Esophagus squamous epithelium (tissue), 5 donors: ENCODE measurements at places on chromosomes 11 and 22.

DNA sequence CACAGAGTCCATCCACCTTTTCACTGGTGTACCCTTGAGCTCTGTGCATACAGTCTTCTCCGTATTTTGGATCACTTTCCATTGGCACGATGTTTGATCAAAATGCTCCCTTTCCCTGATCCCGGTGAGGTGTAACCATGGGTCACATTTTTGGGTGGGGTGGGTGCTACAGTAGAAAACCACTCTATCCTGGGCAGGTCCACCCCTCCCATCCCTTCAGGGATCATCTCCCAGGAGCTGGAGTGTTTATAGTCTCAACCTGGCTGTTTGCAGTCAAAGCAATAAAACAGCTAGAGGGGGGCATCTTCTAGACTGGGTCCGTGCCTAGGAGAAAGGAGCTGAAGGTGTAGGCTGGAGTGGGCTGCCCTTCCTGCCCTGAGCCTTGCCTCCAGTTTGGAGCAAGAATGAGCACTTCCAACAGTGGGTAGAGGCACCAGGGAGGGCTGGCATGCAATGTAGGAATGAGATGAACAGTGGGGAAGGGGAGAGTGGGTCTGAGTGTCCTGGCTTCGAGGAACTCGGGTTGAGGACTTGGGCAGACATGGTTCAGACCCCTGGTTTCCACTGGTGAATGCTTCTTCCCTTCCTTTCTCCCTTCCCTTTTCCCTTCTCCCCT lies 38.8 kb downstream of the RNF141 start:
- no peak for DNase-seq

DNA sequence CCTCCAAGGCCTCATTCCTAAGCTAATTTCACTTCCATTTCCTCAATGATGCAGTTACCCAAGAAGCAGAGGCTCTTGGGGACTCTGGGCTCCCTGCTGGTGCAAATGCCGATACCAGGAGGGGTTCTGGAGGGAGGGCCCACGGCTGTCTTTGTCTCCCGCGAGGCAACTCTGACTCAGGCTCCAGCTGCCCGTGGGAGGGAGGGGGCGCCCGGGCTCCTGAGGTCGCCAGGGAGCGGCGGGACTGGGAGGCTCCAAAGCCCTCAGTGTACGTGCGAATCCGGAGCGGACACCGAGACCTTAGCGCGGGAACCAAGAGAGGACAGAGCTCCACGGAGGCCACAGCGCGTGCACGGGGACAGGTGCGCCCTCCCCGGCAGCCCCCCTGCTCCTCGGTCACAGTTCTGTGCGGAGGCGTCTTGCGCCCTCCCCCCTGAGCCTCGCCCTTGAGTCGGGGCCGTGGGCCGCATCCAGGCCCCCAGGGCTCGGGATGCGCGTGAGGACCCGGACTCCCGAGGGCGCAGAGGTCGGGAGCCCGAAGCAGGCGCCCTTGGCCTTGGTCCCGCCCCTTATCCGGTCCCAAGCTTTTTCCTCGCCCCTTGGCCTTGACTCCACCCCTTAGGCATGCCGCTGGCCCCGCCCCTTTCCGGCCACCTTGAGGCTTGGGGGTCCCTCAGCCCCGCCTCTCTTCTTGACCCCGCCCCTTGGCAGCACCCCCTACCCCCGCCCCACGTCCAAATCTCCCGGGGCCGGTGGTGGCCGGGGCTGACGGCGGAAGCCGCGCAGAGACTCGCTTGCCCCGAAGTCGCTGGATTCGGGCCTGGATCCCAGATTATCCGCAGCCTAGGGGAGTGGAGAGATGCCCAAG lies 4.7 kb upstream of the SHISA8 start:
- no peak for DNase-seq

DNA sequence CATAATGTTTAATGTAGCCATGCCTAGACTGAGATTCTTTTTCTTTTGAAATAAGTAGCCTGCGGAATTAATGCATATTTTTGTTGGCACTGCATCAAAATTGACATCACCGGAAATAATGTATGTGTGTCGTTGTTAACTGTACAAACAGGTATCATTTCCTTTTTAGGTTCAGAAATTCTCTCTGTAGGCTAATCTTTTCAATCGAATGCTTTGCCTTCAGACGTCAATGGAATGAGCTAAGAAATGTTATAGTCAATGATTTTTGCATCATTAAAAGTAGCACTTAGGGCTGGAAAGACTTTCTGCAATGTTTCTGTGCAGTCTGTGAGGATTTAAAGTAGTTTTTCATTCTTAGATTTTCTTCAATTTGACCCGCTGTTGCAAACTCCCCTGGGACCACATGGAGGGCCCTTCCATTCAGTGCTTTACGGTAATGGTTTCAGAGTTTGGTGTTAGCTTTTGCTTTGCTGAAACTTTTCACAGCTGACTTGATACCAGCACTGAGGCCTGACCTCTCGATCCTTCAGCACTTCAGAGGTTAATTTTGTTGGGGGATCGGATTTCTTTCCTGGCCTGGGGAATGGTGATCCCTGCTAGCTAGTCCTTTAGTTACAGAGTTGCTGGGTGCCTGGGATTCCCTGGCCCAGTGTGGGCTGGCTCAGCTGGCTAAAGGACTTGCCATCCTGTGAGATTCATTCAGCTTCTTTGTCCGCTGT lies 137.8 kb downstream of the DBX1 start:
- DNase-seq, result no peak

DNA sequence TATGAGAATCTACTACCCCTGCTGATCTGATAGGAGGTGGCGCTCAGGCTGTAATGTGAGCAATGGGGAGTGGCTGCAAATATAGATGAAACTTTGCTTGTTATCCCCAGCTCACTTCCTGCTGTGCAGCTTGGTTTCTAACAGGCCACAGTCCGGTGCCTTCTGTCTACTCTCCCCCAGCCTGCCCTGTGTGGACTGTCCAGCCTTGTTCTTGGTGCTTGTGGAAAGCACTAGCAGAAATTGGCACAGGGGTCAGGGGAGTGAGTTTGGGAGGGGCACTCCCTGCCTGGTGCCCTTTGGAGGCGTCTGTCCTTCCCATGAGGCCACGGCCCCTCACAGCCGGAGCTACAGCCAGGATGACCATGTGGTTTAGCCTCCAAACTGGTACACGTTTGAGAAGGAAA lies 14.3 kb downstream of the MOV10L1 start:
- DNase-seq, result no peak

- DNase-seq, result no peak
Measured at GRCh38 chr11:8558436-8558835, 35.6 kb downstream of the STK33 start.

DNA sequence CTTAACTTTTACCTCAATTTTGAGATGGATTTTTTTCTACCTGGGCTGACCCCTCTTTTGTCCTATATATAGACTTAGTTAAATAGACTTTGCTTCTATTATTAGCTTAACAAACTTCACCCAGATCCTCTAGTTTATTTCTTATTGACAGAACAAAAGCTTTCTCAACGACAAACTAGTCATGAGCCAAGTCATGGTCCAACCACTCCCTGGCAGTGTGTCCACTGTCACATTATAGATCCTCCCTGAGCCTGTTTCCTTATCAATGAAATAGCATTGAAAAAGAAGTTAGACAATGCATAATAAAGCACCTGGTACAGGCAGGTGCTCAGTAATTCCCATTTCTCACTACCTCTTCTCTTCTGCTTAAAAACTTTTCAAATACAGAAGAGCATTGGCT lies 155.1 kb downstream of the SPON1 start:
- DNase-seq, result no peak

GRCh38 chr11:96778272-96778671 lies 388.5 kb downstream of the JRKL start:
- DNase-seq, result no peak

DNA sequence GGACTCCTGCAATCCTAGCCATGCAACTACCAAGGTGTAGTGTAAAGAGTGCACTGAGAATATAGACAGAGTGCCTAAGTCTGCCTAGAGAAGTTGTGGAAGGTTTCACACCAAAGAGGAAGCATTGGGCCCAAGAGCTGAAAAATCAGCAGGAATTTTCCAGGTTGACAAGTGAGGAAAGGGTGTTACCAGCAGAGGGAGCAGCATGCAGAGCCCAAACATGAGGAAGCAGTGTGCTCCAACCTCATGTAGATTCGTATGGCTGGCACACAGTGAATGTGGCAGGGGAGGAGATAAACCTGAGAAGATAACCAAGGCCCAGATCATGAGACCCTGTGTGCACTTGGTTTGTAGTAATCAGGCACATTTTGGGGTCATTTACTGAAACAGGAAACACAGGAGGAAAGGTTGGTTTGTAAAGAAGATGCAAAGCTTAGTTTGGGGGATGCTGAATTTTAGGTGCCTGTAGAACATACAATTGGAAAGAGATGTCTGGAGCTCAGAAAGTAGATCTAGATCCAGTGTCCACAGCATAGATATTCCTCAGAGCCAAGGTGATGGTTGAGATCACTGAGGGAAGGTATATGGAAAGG lies 1.7 kb downstream of the HPX start:
- no peak for DNase-seq

DNA sequence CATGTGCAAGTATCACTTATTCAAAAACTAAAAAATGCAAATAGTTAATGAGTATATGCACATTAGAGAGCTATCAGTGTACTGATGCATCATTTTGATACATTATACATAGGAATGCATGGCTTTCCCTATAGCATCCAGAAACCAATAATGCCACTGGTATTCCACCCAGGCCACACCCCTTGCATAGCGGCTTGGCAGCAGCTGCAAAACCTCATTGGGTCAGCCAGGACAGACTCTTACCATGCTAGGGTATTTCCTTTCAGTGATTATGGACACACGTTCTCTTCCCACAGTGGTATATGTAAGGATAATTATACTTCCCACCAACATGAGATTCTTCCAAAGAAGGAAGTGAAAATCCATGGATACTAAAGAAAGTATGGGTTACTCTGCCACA lies 145.9 kb upstream of the PITPNB start:
- no peak for DNase-seq

- no peak for DNase-seq
Measured at GRCh38 chr11:103367650-103368049, 258.4 kb downstream of the DYNC2H1 start.

DNA sequence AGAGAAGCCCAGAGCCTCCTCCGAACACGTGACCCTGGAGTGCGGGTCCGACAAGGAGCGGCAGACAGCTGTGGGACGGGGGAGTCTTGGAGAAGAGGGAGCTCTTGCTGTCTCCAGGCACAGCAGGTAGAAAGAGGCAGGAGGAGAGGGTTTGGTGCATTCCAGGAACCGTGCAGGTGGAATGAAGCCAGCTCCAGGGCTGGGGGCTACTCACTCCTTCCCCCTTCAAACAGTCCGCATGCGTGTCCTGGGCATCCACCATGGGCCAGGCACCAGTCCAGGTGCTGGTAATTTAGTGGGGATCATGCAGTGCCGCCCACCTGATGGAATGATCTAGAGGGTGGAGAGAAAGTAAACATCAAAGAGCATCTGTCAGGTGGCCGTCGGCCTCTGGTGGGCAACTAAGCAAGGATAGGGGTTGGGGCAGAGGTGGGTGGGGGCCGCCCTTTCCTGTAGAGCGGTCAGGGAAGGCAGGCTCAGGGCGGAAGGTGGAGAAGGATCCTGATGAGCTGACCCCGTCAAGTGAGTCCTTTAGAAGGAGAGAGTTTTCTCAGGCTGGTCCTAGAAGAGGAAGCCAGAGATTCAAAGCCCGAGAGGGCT lies 850.0 kb downstream of the TBC1D22A start:
- DNase-seq, result no peak

- DNase-seq, result no peak
Measured at GRCh38 chr11:59759900-59760299, 4.7 kb downstream of the STX3 start.

GRCh38 chr11:134069426-134070341 lies 812 bp downstream of the JAM3 start:
- DNase-seq, result no peak

GRCh38 chr22:26898946-26899605 lies 241.7 kb downstream of the MIAT start:
- DNase-seq, result no peak

DNA sequence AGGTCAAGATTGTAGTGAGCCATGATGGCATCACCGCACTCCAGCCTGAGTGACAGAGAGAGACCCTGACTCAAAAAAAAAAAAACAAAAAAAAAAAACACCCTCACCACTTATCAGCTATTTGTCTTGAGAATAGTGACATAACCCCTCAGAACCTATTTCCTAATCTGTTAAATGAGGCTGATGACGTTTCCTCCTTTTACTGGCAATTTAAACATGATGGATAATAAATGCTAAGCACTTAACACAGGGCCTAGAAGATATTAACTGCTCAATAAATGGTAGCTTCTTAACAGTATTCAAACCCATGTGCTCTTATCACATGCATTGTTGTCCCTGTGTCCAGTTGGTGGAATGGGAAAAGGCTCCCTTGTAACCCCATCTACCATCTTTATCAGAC lies 34.6 kb downstream of the LIMK2 start:
- DNase-seq, result no peak

DNA sequence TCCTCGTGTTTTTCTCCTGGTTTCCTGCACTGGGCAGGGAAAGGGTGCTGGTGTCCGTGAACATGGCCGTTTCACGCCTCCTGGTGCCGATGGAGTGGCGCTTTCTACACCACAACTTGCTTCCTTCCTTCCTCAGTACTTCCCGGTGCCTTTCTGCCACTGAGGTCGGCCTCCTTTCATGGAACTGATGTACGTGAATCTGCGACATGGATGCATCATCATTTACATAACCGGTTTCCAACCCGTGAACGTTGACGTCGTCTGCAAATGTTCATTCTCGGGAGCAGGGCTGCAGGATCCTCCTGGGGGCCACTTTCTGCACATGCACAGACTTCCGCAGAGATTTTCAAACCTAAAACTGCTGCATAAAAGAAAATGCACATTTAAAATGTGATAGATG lies 474.4 kb downstream of the BRD1 start:
- no peak for DNase-seq

GRCh38 chr11:79406376-79406775 lies 34.5 kb downstream of the TENM4 start:
- DNase-seq, result no peak

GRCh38 chr11:14537134-14537599 lies 17.0 kb upstream of the PSMA1 start:
- no peak for DNase-seq

- DNase-seq, result no peak
Measured at GRCh38 chr22:25572708-25573171, 8.3 kb downstream of the GRK3 start.

- DNase-seq, result no peak
Measured at GRCh38 chr22:38219632-38220031, 17.8 kb downstream of the MAFF start.

DNA sequence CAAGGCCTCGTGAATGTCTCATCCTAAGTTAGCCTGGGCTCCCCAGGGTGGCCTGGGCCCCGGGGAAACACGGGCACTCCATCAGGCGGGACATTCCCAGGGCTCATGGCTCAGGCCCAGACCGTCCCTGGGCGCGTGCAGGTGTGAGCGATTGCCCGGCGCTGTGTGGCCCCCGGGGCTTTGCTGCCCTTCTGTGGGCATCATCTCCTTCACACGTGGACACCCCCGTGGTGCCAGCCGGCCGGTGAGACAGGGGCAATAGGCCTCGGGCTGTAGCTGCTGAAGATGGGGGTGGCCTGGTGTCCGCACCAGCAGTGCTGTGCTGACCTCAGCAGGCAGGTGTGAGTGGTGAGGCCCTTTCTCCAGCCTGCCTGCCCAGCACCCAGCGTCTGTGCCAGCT lies 4.6 kb upstream of the SELENOO start:
- no peak for DNase-seq
